Naive thymus-derived CD4-positive, alpha-beta T cell (primary cell): ENCODE measurements at places on chromosomes 2 and 18. TPM values are rescaled to one million over a fixed set of nuclear protein-coding genes. Genes with fewer than 3 reads are reported as not detected.

Gene KCNK3
- total RNA-seq = not detected

GRCh38 chr2:42545023-42545721, 23.3 kb upstream of the MTA3 start:
- DNase-seq = no peak

GRCh38 chr2:2251255-2251654, 79.8 kb downstream of the MYT1L start:
- no peak for DNase-seq

DNA sequence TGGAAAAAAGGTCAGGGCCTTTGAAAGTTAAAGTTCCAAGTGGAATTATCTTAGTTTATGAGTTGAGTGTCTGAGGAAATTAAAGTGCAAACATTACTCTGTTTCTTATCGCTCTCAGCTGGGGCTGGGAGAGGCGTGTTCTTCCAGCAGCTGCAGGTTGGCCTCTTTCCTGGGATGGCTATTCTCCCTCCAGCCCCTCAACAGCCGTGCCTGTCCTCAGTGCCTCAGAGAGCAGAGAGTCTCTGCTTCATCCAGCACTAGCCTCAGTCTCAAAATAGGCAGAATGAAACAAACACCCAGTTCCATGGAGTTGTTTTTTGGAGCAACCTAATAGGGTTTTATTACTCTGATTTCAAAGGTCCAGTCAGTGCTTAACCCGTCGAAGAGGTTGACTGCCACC, 298.1 kb downstream of the GALR1 start:
- DNase-seq = no peak

DNA sequence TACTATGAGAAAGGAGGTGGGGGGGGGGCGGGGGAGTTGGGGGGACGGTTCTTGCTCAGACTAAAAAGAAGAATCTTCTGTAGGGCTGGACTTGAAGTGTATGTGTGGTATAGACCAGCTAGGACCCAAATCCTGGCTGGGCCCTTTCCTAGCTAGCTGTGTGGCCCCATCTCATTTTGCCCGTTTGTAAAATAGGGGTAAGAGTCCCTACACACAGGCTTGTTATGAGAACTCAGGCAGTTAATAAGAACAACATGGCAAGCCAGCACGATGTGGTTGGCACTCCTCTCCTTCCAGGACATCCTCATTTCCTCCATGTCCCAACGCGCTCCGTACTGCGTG, 1.1 kb downstream of the EVA1A start:
- DNase-seq = no peak

Gene SLC30A3
- total RNA-seq = not detected

Gene TOGARAM2
- total RNA-seq = 4.8 TPM

GRCh38 chr2:85801871-85802270, 48.1 kb downstream of the ATOH8 start:
- no peak for DNase-seq

Gene TMEM17
- total RNA-seq = not detected

DNA sequence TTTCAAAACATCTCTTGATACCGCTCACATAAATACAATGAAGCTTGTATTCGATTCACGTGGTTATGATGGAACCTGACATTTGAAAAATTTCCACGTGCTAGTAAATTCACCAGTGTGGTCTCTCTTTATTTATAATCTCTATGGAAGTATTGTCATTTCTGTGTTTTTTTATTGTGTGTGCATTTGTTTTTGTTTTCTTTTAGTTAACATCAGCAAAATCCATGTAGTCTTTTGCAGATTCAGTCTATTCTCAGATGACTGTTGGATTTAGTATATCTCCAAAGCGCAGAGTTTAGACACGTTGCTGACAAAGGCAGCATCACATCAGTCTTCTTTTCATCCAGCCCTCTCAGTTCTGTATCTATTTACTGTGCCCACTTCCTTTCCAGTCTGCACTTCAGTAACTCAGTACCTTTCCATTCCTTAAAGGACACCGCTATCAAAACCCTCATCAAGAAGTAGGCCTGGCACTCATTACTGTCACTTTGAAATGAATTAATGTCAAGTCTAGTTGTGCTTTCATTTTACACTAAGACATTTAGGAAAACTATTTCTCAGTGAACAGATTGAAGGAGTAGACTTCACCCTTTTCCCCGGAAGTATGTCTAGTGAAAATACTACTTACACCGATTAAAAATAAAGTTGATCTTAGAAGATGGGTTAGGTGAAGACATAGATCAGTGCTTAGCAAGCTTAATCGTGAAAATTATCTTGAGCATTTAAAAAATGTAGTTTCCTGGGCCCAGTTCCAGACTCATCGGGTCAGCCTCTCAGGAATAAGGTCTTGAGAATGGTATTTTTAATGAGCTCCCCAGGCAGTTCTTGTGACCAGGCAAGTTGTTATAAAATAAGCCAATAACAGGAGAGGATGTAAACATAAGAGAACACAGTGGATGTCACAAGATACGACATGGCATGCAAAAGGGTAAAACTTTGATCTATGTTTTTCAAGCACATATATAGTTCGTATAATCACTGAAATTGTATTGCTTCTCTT, 506.8 kb upstream of the ZEB2 start:
- no peak for DNase-seq

GRCh38 chr2:46416739-46417403, 62.5 kb upstream of the TMEM247 start:
- no peak for DNase-seq

DNA sequence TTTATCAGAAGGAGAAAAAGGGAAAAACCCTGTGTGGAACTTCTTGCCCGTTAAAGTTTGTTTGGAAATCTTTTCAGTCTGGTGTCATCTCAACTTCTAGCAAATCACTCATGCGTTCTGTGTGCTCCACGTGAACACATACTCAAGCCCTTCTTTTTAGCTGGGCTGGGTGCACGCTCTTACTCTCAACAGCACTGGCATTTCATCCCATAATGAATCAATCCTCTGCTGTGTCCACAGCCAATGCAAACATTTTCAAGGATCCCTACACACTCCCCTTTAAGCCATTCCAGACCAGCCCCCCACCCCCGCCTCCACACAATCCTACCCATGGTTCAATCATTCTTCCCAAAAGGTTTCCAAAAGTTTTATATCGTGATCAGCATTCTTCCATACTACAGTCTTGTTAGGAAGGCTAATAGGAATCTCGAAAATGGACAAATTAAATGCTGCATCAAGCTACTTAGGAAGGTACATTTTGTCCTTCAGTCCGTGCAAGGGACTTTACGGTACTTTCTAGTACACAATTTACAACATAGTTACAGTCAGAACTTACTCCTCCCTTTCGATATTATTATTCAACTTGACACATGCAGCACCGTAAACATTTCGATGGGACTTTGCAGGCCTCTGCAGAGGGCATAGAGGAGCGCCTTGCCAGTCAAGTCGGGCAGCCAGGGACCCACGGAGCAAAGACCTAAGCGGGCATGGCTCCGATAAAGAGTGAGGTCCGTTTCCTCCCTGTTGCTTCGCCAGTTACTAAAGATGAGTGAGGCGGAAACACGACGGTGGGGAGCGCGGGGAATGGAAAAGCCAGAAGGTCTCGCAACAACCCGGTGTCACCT, 1.4 kb downstream of the PTGR3 start:
- DNase-seq = no peak

DNA sequence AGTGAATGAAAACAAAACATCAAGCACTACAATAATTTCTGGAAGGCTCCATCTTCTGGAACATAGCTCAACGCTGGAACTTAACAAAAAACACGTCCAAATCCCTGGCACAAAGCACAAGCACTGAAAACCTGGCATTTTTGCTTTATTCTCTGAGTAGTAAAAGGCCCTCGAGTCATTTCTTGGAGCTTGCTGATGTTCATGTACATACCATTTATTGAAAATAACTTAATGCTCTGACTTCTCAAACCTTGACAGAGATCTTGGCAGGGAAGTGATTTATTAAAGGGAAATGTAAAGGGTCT, 76.5 kb upstream of the STK17B start:
- DNase-seq = no peak

Gene ARMC9
- total RNA-seq = 2.0 TPM

DNA sequence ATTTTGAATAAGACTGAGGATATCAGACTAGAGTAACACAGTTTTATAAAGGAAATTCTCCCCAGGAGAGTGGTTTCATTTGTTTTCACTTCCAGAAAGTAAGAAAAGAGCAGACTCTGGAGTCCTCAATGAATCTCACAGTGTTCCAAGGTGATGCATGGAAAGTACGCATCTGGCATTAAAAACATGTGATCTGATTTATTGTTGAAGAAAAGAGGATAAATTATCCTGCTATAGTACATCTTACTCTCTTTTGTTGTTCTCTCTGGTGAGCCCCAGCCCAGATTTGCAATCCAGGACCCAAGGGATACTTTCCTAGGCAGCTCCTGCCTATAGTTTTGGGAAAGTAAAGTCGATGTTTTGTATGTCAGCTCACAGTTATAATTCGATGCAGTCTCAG, 285.9 kb downstream of the CTNNA2 start:
- DNase-seq = no peak

- DNase-seq = no peak
These were observed 148.7 kb downstream of the TPO start for GRCh38 chr2:1561811-1562421.

Gene KIAA1328
- 7.8 and 8.1 TPM in 2 replicates for total RNA-seq

Gene DQX1
- 0.13 TPM for total RNA-seq

Gene TET3
- 24.9 TPM for total RNA-seq

GRCh38 chr2:66343259-66343658, 91.7 kb upstream of the MEIS1 start:
- DNase-seq = no peak

GRCh38 chr2:59176737-59177136, 935.6 kb upstream of the FANCL start:
- no peak for DNase-seq

Gene GRHL1
- 0.40 TPM for total RNA-seq

Gene RNU2-63P
- total RNA-seq = 16.6 TPM

DNA sequence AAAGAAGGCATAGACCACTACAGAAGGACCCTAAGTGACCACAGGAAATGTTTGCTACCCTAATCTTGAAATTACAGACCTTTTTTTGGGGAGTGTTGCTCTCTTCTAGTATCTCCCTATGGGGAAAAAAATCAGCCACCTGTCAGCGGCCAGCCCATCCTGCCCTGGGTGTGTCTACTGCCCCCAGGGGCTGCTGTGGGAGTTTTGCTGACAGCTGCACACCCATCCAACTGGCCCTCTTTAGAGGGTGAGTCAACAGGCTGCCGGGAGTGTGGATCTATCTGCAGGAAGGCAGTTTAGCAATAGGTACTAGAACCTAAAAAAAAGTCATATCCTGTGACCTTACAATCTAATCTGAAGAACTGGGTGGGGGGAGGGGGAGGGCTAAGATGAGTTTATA, 796 bp upstream of the DYSF start:
- no peak for DNase-seq

DNA sequence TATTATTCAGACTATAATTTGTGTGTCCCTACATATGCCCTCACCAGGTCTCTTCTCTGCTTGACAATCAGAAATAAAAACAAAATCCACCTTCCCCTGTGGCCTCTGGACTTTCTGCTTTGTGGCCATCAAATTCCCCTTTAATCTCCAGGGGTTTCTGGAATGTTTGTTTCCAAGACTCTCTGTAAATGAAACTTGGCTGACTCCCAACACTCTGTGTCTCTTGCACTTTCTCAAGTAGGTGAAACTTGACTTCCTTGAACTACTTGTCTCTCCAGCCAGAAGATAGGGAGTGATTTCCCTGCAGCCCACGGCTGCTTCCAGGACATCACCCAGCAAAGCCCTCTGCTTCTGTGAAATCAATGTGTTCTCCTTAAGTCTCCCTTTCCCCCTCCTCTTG, 54.1 kb upstream of the AQP4 start:
- DNase-seq = no peak

- DNase-seq = no peak
These were observed 171.9 kb upstream of the FN1 start for GRCh38 chr2:215607766-215608165.

- DNase-seq = no peak
These were observed 172.2 kb upstream of the HAAO start for GRCh38 chr2:42964439-42965083.

Gene LOXL3
- total RNA-seq = 6.9 TPM

Gene DTNA
- 0.76 TPM for total RNA-seq

Gene SH2D6
- not detected for total RNA-seq

GRCh38 chr2:100146657-100146960, 4.2 kb upstream of the AFF3 start:
- DNase-seq = no peak

Gene DTYMK
- 17.0 TPM for total RNA-seq

DNA sequence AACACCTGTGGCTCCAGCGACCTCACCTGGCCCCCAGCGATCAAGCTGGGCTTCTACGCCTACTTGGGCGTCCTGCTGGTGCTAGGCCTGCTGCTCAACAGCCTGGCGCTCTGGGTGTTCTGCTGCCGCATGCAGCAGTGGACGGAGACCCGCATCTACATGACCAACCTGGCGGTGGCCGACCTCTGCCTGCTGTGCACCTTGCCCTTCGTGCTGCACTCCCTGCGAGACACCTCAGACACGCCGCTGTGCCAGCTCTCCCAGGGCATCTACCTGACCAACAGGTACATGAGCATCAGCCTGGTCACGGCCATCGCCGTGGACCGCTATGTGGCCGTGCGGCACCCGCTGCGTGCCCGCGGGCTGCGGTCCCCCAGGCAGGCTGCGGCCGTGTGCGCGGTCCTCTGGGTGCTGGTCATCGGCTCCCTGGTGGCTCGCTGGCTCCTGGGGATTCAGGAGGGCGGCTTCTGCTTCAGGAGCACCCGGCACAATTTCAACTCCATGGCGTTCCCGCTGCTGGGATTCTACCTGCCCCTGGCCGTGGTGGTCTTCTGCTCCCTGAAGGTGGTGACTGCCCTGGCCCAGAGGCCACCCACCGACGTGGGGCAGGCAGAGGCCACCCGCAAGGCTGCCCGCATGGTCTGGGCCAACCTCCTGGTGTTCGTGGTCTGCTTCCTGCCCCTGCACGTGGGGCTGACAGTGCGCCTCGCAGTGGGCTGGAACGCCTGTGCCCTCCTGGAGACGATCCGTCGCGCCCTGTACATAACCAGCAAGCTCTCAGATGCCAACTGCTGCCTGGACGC, 4.9 kb downstream of the GPR35 start:
- no peak for DNase-seq

Gene SERPINB3
- total RNA-seq = not detected

DNA sequence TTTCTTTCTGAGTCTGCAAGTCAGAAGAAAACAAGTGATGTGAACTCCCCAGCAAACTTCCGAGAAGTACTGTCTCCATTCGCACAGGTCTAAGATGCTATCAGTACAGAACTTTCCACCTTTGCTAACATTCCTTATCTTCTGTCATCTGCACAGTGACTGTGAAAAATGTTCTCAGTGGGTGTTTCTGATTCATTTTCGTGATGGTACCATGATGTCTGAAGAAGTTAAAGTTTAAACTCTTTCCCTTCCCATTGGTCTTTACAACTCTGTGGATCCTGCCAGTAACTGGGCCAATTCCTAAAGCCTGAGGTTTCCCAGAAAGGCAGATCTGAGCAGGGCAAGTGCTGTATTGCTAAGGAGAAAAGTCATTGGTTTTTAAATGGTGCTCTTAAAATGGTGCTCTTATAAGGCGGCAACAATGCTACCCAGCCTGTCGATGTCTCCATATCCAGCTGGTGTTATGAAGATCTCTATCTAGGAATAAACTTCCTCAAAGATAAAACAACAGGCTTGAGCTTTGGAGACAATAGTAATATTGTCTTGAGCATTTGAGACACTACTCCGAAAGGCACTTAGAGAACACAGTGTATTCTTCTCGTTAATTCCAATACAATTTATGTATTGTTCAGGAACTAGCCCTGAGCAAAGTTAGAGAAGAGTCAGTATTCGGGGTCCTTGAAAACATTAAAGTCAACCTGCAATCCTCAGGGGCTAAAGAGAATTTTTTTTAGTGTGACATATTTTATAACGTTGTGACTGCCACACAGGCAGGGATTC, 232.3 kb downstream of the OSR1 start:
- no peak for DNase-seq
